NCI-H2081 treated with DMSO at 0.1 percent for 48 hours (cell line): ENCODE measurements at places on chromosomes 5 and 9.

DNA sequence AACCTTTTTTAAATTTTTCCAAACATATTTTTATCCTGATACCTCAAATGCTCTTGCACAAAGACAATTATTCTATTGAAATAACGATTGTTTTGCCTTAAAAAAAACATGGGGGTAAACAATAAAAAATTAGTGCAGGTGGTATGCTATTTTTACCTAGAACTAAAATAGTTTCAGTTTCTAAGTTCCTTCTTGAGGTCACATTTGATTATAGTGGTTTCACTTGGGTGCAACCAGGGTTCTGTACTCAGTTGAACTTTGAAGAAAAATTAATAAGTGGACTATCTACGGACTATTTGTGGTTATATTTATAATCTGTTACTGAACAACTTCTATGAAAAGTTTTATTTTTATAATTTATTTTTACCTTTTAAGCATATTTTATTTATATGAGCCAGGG lies 387.1 kb upstream of the IZUMO3 start:
- no peak for DNase-seq

GRCh38 chr9:93243112-93243511 lies 59.2 kb downstream of the WNK2 start:
- no peak for DNase-seq

- no peak for DNase-seq
Measured at GRCh38 chr9:698276-698675, 143.2 kb upstream of the DMRT1 start.

- no peak for DNase-seq
Measured at GRCh38 chr9:71632776-71633175, 135.5 kb downstream of the CEMIP2 start.

DNA sequence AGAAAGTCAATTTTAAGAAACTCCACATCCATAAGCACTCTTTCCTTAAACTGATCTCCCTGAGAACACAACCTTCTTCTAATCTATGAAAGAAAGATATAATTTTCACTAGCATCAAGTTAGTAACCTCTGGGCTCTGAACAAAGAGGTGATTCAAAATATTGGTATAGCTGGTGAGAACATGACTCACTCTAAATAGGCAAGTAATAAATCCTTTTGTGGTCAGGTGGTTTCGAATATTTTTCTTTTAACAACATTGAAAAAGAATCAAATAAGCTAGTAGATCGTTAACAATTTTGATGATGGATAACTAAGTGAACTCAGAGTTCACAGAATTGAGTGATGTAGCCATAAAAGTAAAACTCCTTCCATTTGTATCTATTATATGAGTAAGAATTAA lies 150.6 kb upstream of the IQGAP2 start:
- DNase-seq: no peak

- DNase-seq: no peak
Measured at GRCh38 chr5:3177338-3177737, 418.3 kb upstream of the IRX1 start.

DNA sequence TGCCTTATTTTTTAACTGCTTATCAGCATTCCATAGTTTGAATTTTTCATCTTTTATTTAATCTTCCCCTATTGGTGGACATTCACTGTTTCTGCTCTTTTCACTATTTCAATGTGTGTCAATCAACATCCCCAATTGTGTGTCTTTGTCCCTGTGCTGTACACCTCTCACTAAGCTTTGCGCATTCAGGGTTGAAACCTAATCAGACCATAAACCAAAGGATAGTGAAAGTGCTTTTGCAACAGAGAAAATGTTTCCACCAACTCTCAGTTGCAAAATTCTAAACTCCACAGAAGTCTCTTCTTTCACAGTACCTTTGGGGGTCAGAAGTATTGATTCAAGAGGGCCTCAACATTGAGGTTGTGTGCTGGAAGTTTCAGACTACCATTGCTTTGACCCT lies 127.1 kb upstream of the SAP30L start:
- no peak for DNase-seq

- DNase-seq: no peak
Measured at GRCh38 chr9:95086564-95086955, 230.9 kb downstream of the FANCC start.

DNA sequence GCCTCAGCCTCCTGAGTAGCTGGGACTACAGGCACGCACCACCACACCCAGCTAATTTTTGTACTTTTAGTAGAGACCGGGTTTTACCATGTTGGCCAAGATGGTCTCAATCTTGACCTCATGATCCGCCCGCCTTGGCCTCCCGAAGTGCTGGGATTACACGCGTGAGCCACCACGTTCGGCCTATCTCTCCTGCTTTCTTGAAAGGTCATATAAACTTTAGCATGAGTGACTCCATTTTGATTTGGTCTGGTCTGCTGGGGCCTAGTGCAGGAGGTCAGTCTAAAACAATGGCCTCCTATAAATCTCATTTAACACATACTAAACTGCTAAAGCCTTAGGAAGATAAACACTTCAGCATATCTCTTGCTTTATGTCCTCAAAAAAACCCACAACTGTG lies 50.6 kb upstream of the GLDC start:
- DNase-seq: no peak

- DNase-seq: no peak
Measured at GRCh38 chr9:130137081-130137640, 35.0 kb upstream of the NCS1 start.

- no peak for DNase-seq
Measured at GRCh38 chr9:121694600-121694999, 43.2 kb downstream of the DAB2IP start.

DNA sequence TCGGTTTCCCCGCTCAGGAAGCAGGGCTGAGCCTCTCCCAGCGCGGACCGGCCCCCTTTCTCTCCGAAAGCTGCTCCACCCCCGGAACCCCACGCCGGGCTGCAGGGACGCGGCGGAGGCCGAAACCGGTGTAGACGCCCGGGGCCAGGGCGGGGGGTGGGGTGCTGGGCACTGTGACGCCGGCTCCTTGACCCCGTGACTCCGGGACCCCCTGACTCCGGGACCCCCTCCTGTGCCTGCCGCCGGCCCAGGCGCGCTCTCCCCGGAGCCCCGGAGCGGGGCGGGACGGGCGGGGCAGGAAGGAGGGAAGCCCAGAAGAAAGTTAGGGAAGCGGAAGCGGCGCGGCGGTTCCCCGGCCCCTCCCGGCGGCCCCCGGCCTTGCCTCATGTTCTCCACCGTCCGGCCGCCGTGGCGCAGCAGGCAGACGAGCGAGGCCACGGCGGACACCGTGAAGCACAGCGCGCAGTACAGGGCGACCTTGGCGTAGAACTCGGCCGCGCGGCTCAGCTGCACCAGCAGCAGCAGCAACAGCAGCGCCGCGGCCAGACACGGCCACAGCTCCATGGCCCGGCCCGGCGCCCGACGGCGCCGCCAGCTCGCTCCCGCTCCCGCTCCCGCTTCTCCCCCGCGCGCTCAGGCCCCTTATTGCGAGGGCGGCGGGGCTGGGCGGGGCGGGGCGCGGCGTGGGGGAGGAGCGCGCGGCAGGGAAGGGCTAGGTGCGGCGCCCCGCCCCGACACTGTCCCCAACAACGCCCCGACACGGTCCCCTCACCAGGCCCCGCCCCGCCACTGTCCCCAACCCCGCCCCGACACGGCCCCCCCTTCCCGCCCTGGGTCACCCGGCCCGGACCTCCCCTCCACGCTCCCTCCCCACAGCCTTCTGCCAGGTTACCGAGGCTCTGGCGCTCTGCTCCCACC lies at the start of gene AGPAT2:
Gene AGPAT2 (minus strand): TSS at position 664 of the 918 bp plus-strand sequence. CDS start 100 bp downstream, at position 564.
- DNase-seq: no peak
